ENCODE measurements at places on chromosomes 13 and 19. TPM values are rescaled to one million over a fixed set of nuclear protein-coding genes. Genes with fewer than 3 reads are reported as not detected.
A peak's percentile ranks its signal among the peaks of the same experiment; 100 is the strongest.

DNA sequence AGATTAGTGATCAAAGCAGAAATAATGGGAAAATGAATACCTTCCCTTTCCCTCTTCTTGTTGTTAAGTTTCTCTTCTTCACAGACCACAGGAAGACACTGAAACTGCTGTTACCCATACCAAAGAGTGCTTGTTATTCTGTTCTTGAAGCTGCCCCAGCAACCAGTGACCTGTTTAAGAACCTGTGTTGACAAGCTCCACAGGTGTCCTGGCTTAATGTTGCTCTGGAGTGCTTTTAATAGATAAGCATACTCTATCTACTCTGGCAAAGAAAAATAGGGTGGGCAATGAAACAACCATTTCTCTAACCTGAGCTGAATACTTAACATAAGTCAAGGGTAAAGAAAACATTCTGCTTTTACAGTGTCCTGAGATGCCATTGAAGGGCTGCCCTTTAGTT, 506.7 kb upstream of the GPC6 start:
- no peak for DNase-seq

- no peak for DNase-seq
Measured at GRCh38 chr19:14526423-14526822, 3.0 kb upstream of the TECR start.

- no peak for DNase-seq
Measured at GRCh38 chr19:13937479-13938300, 527 bp downstream of the PODNL1 start.

GRCh38 chr19:18775586-18776287, 15.4 kb downstream of the COMP start:
- no peak for DNase-seq

DNA sequence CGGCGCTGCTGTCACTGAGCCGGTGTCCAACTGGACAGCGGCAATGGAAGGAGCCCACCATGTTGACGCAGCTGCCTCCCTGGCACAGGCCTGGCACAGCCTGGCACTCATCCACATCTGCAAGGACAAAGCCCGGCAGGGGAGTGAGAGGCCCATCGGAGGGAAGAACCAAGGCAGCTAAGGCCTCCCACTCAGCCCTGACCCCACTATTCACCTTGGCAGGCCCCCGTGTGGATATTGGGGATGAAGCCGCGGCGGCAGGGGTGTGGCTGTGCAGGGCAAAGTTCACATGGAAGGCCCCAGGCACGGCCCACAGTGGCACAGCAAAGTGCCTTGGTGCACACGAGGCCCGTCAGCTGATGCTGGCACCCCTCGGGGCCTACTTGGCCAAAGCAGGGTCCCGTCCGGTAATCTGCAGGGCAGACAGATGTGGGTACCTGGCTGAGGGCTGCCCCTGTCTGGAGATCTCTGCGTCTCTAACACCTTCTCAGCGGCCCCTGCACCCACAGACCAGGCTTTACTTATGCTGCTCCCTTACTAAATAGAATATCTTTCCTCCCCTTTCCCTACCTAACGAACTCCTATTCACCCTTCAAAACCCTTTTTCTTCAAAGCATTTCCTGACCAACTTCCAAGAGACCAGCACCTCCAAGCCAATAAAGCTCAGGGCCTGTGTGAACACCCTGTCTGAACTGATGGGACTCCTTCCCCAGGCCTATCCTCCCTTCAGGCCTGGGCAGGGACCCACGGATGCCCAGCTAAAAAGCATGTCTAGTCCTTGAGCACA, 7.5 kb downstream of the FBN3 start:
- DNase-seq = no peak

DNA sequence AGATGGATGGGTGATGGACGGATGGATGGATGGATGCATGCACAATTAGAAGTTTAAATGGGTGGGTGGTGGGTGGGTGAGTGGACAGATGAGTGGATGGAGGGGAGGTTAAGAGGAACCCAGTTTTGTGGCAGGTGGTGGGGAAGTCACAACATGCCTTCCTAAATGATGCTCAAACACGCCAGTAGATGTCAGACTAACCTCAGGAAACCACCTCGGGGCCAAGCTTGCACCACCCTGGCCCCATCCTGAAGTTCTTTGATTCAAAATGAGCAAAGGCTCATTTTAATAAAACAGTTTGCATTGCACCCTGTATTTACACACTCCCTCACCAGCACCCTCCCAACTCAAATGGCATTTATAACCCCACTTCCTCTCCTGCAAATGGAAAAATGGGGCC, 91.4 kb upstream of the CACNA1A start:
- peak; percentile 29 for DNase-seq

DNA sequence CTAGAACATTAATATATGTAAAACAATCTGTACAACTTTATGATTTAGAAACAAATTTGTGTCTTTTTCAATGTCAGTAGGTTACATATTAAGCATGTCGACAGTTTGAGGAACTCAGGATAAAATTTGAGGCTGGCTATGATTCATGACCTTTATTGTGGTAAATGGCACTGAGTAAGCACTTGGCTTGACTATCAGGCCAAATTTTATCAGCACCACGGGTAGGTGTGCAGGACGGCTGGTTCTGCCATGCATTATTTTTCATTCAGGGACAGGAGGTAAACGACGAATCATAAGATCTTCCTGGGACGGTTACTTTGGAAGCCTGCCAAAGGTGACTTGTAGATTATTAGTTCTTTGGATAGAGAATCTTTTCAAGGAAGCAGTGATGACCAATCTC, 19.9 kb upstream of the CYP4F8 start:
- DNase-seq = no peak

GRCh38 chr19:7701049-7701653, 780 bp downstream of the FCER2 start:
- DNase-seq = no peak

DNA sequence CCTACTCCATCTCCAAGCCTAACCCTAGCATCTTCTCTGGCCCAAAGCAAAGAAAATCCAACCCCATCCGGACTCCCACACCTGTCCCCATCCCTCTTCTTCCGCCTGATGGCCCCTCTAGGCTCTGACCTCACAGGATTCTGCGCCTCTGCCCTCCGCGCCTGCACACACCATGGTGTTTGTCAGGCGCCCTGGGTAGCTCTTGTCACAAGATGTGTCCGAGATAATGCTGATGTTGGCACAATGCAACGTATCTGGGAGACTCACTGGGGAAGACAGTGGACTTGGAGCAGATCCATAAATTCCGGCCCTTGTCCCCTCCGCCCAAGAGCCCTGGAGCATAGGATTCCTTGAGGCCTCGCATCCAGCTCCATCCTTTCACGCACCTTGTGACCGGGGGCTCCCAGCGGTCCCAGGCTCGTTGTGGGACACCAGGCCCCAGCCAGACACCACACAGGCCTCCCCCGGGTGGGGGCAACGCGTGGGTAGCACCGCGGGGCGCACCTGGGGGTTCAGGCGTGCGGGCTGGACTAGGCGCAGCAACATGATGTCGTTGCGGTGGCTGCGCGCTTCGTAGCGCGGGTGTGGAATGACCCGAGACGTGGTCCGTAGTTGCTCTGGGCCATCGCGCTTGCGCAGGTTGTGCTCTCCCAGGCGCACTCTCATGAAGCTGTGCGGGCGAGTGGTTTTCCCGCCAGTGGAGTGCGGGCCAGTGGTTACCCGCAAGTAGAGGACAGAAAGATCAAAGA, 3.1 kb upstream of the KLK1 start:
- DNase-seq = no peak

GRCh38 chr13:109787135-109787954, 962 bp upstream of the IRS2 start:
- no peak for DNase-seq

DNA sequence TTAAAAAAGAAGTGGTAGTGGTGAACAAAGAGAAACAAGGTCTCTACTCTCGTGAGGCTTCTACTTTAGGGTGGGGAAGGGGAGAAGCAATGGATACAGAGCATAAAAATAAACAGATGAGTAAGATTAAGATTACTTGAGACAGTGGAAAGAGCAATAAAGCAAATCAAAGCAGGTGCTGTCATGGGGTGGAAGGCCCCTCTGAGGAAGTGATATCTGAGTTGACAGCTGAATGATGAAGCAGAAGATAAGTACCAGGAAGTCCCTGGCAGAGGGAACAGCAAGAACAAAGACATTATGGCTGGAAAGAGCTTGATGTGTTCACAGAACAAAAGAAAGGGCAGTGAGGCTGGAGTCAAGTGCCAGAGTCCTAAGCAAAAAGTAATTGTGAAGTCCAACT, 221.8 kb downstream of the ENOX1 start:
- DNase-seq = no peak

DNA sequence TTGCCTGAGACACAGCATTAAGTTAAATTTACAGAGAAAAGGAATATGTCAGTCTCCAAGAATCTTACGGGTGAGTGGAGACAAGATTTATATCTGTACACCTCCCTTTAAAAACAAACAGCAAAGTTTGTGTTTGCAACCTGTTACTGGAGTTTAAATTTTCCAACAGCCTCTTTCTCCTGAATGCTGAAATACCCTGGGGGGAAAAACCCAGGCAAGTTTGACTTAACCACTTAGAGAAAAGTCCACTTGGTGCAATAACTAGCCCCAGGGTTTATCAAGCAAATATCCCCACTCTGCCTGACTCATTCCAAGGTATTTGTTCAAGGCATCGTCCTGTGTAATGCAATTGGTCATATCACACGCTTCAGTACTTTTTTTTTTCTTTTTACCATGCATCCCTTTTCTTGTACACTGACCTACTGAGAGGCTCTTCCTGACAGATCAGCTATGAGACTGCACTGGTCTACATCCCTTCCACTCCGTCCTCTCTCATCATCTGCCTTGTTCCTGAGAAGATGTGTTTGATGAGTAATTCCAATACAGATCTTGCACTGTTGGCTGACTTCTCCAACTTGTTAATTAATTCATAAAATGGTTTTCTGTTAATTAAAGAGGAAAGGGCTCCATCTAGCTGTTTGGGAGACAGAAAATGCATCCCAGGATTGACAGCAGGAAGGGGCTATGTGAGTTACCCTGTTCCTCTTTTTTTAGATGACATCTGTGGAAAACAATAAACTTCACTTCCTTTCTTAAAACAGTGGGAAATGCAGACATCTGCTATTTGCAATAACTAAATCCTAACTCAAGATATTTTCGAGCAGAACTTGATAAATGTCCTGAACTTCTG, 212.5 kb upstream of the IRS2 start:
- no peak for DNase-seq

Gene VAV1
- 1.8 TPM for polyA plus RNA-seq

Gene TMEM59L
- 2.9 TPM for polyA plus RNA-seq

Gene ZNF491
- polyA plus RNA-seq = 4.0 TPM

Gene MAST1
- polyA plus RNA-seq = 1.3 TPM

Gene KLK2
- polyA plus RNA-seq = 0.42 TPM

Gene SHC2
- polyA plus RNA-seq = 33.1 TPM

Gene SPINT2
- 347 TPM for polyA plus RNA-seq

Gene ATP1A3
- 0.99 TPM for polyA plus RNA-seq

Gene OR7D2
- polyA plus RNA-seq = 0.16 TPM

Gene BRME1
- 7.2 TPM for polyA plus RNA-seq
